ENCODE measurements at places on chromosomes 1 and 21.

DNA sequence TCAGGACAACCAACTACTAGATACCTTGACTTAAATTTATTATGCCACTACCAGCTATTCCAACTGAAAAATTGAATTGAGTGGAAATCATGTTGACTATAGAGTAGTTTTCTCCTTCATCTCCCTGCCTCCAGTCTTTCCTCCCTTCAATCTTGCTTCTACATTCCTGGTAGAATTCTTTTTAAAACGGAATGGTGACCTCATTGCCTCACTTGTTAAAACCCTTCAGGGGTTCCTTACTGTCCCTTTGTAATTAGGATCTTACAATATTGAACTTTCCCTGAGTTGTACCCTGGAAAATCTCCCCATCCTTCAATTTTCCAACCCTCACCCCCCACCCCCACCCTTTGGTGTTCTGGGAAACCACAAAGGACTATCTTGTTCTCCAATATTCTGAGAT is 82.8 kb upstream of the ZNF326 start:
- no peak for DNase-seq

DNA sequence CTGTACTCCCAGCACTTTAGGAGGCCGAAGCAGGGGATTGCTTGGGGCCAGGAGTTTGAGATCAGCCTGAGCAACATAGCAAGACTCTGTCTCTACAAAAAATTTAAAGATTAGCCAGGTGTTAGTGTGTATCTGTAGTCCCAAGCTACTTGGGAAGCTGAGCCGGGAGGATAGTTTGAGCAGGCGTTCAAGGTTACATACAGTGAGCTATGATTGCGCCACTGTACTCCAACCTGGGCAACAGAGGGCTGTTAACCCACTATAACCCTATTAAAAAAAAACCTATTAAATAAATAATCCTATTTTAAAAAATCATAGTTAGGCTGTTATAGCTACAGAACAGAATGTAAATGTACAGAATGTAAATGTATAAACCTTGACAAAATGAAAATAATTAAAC is 2.2 kb downstream of the MIS18A start:
- no peak for DNase-seq

GRCh38 chr1:67618285-67619018 is 66.5 kb upstream of the GADD45A start:
- DNase-seq, result no peak

- no peak for DNase-seq
These were observed 844.3 kb downstream of the KCNT2 start for GRCh38 chr1:195763907-195764374.

DNA sequence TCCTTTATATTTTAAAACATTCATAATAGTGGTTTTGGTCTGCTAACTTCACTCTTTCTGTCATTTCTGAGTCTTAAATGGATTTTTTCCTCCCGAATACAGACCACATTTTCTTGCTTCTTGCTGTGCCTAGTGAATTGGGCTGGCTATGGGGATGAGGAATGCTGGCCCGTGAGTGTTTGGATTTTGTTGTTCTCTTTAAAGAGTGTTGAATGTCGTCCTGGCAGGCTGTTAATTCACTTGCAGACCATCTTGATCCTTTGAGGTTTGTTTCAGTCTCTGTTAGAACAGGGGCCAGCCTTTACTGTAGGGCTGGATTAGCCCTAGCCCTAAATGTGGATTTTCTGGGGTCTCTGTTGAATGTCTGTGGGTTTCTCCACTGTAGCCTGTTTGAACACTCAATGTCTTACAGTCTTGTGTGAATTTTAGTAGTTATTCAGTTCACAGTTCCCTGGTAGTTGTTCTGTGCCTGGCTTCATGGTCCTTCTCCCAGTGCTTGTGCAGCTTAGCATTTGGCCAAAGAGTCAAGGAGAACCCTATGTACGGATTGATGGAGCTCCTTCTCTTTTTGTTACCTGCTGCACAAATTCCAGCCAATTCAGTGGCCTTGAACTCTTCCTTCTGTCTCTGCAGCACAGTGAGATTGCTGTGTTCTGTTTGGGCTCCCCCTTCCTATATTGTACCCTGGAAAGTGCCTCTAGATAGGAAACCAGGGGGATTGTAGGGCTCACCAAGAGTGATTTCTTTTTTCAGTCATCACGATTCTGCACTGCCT is 95.7 kb downstream of the DYRK1A start:
- DNase-seq, result no peak

GRCh38 chr21:38869946-38870345 is 64.2 kb downstream of the ETS2 start:
- peak; percentile 15 for DNase-seq

GRCh38 chr21:28639737-28640136 is 352.9 kb downstream of the LTN1 start:
- DNase-seq, result no peak

DNA sequence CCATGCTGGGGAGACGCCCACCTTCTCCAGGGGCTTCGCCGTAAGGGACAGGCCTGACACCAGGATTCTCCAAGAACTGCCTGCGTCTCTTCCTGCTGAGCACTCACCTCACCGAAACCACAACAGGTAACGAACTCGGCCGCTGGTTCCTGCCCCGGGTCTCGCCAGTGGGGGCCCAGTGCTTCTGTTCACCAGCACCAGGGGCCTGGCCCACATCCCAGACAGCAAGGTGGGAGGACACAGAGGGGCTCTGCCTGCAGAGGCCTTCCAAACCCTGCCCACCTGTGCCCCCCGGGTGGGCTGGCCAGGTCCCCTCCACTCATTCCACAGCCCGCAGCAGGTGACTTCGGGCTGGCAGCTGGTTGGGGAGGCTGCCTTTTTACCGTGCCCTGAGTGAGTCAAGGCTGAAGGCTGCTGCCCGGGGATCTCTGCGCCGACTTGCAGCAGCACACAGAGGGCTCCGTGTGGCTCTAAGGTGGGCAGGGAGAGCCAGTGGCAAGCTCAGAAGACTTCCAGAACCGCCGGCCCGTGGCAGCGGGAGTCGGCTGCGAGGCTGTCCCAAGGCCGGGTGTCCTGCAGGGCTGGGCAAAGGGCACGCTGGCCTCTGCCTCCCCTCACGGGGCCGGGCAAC is 14.7 kb upstream of the COL18A1 start:
- no peak for DNase-seq

DNA sequence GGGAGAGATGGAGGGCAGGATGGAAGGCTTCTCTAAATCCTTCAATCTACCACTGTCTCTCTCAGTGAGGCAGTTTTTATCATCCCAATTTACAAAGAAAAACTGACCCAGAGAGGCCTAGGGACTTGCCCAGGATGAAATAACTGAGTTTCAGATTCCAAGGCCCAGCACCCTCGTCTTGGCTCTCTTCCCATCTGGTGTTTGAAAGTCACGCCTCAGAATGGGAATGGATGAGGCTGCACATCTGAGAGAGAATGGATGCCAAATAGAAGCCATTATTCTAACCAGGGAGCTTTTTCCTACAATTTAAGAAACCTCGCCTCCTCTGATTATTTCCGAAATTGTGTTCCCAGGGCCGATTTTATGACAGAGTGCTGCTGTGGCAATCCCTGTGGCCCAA is 10.6 kb upstream of the KCNN3 start:
- DNase-seq, result no peak

- no peak for DNase-seq
These were observed 30.6 kb downstream of the HFM1 start for GRCh38 chr1:91374086-91374485.

DNA sequence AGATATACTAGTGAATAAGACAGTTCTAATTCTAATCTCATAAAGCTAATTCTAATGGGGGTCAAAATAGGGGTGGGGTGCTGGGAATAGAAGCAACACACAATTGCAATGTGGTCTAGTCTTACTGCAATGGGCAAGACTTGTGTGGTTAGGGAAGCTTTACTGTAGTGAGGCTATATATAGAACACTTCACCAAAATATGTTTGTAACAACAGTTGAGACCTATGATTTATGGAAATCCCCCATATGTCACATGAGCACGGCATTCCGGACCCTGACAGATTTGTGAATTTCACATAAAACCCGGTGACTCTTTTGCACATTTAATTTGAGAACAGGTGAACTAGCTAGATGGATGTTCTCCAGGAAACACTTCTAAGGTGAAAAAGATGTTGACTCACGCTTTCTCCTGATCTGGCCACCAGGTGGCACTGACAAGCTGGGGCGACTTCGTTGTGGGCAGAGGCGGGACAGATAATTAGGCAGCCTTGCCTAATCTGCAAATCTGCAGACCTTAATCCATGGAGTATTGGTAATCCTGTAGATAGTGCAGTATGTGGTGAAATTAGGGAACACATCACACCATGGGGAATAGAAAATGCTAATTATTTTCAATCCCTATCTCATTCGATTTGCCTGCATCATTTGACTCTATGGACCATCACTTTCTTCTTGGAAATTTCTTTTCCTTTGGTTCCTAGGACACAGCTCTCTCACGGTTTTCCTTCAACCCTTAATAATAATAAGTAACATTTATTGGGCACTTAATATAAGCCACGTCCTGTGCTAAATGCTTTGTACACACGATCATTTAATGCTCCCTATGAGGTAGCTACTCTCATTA is 37.7 kb downstream of the KIAA0040 start:
- DNase-seq, result peak; percentile 64

GRCh38 chr1:60818969-60819701 is 263.2 kb upstream of the NFIA start:
- DNase-seq, result no peak
